ENCODE measurements at places on chromosomes 12 and 14.

- no peak for DNase-seq
Measured at GRCh38 chr14:104929268-104930230, 4.9 kb downstream of the PLD4 start.

- DNase-seq, result no peak
Measured at GRCh38 chr12:18886962-18887361, 149.0 kb downstream of the CAPZA3 start.

DNA sequence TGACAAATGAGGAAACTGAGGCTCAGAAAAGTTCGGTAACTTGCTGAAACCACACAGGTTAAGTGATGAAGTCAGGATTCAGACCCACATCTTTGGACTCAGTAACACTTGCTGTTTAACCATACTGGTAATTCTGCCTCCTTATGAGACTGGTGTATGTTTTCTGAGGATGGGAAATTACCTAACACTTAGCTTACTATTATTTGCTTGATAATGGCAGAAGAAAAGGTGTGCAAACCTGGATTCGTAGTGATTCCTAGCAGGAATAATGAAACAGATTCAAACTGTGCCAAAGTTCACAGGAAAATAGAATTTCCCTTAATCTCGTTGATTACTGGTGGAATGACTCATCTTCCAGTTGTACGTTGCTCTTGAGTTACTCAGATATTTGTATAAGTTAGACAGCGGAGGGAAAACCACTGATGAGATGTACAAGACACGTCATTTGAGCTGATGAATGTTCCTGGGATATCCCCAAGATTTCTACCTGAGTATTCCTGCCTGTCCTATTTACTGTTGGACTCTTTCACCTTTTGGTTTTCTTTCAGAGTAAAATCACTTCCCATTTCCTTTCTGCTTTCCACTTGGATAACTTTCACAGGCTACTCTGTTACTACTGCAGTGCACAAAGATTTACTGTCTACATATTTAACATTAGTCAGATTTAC is 37.5 kb downstream of the PRORP start:
- DNase-seq, result peak; percentile 52

DNA sequence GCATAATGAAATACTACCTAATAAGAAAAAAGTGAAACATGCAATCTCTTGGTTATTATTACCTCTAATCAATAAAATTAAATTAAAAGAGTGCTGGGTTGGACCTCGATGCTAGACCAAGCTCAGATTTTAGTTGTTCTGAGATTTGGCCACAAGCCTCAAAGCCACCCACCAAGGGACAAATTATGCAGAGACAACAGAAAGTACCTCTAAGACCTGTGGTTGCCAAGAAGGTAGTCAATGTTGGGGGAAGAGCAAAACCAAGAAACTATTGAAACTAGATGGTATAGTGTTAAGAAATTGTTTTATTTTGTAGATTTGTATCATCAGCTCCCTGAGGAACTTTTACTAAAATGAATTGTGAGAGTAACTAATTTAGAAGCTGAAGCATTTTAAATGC is 43.8 kb upstream of the ARID2 start:
- DNase-seq, result no peak

DNA sequence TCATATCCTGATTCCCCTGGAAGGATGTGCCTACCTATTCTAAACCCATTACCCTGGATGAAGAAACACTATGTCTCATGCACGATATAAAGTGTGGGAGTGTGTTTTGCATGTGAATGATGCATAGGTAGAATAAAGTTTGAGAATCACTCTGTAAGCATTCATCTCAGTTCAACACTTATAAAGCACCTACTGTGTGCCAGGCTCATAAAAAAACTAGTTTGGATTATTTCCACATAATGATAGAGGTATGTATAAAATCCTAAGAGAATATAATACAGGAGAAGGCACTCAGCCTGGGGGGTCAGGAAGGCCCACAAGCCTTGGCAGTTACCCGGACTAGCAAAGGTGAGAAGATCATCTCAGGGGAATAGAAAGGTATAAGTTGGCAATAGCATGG is 41.1 kb upstream of the BCL2L14 start:
- DNase-seq, result no peak

DNA sequence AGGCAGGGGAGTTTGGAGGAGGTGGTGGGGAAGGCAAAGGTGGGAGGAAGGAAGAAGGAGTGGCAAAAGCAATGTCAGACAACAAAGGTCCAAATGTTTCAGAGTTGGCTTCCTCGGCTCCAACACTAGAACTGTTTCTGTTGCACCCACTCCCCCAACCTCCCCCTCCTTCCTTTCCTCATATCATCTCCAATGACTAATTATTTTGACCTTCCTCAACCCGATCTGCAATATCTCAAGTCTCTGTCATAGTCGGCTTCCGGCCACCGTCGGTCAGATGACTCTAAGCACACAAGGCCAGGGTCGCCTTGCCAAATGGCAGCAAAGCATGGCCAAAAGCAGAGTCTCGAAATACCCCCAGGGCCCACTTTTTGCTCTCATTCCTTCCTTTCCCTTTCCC is 637.0 kb upstream of the TBX3 start:
- no peak for DNase-seq

GRCh38 chr14:61258985-61259384 is 22.2 kb downstream of the TMEM30B start:
- DNase-seq, result peak; percentile 90

GRCh38 chr14:53621433-53621832 is 335.2 kb downstream of the BMP4 start:
- DNase-seq, result no peak

- no peak for DNase-seq
Measured at GRCh38 chr12:27970401-27971120, 2.0 kb downstream of the PTHLH start.

- DNase-seq, result peak; percentile 29
Measured at GRCh38 chr12:109393437-109394345, 46.0 kb downstream of the MYO1H start.

- no peak for DNase-seq
Measured at GRCh38 chr14:59265808-59266207, 77.3 kb downstream of the DAAM1 start.

DNA sequence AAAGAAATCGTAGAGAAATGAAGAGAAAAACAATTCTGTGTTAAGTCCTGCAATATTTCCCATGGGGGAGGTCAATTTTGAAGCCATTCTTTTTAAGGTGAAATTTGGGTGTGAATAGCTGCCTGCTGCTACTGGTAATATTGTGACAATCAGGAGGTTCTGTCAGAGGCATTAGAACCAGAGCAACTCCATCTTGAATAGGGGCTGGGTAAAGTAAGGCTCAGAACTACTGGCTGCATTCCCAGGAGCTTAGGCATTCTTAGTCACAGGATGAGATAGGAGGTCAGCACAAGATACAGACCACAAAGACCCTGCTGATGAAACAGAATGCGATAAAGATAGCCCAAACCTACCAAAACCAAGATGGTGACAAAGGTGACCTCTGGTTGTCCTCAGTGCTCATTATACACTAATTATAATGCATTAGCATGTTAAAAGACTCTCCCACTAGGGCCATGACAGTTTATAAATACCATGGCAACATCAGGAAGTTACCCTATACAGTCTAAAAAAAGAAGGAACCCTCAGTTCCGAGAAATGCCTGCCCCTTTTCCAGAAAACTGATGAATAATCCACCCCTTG is 24.8 kb upstream of the MTHFD1 start:
- no peak for DNase-seq

- DNase-seq, result no peak
Measured at GRCh38 chr12:118866346-118866745, 115.0 kb upstream of the SRRM4 start.

- DNase-seq, result peak; percentile 27
Measured at GRCh38 chr14:26984311-26985177, 386.7 kb upstream of the NOVA1 start.

DNA sequence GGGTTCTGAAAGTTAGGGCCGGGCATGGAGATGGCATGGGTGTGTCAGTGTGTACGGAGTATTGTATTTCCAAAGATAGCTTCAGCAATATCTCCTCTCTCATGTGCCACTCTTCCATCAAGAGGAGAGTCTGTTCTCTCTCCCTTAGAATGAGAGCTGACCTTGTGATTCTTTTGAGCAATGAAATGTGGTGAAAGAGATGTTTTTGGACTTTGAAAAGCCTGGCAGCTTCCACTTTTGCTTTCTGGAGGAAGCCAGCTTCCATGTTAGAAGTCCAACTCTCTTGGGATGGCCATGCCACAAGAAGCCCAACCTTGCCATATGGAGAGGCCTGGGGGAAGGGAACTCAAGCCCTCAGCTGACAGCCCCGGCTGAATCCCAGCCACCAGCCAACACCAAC is 72.4 kb upstream of the GZMB start:
- DNase-seq, result no peak

GRCh38 chr12:64618953-64619590 is 8.8 kb downstream of the RASSF3 start:
- no peak for DNase-seq

DNA sequence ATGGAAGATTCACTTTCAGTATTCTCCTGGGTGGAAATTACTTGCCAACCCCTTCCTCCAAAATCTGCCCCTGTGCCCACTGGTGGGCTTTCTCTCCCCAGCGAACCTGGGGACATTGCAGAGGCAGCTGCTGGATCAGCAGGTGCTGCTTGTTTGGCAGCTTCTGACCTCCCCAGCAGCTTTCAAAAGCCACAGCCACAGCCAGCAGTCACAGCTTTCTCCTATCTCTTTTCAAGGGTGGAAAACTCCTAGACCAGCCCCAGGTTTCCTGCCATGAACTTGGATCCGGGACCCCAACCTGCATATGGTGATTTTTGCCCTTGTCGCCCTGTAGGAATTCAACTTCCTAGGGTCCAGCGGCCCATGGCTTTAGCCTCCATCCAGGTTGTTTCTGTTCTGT is 330.8 kb downstream of the ADAMTS20 start:
- no peak for DNase-seq

- DNase-seq, result no peak
Measured at GRCh38 chr12:107600581-107601144, 84.9 kb upstream of the PWP1 start.

GRCh38 chr14:58631732-58632131 is 6.0 kb upstream of the DACT1 start:
- no peak for DNase-seq

DNA sequence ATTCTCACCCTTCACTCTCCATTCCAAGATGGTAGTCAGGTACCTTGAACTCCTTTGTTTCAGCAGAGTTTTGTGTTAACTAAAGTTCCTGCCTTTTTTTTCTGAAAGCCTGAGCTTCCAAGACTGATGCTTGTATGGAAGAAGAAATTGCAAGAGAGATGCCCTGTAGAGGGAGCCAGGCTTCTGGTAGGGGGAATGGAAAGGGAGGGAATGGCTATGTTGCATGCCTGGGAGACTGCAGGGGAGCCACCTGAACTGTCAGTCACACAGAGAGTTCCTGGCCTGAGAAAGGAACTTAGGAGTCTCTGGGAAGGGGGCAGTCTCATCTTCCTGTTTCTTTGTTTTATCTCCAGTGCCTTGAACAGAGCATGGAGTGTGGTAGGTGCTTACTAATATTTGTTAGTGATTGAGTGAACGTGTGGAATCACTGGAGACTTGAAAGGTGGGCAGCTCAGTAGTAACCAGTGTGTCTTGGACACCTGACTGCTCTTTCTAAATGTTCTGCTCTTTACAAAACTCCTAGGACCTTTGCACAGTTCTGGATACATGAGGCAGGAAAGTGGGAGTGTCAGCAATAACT is 132.2 kb downstream of the ANO4 start:
- DNase-seq, result peak; percentile 7

GRCh38 chr12:126726481-126727217 is 1540.3 kb upstream of the TMEM132C start:
- no peak for DNase-seq

DNA sequence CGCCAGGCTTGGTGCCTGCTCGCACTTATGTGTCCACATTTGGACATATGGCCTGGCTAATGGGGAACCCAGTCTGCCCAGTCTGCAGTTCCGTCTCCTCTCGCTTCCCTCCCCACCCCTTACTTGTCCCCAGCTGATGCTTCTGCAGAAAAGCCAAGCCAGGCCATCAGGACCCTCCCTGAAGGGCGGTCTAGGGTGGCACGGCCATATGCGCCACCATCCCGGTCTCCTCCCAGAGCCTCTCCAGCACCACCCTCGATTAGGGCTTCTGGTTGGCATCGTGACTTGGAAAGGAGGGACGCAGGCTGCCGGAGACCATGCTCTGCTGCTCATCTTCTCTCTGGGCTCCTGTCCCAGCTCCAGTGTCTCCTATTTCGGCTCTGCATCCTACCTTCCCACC is 54.6 kb downstream of the CALM1 start:
- no peak for DNase-seq

DNA sequence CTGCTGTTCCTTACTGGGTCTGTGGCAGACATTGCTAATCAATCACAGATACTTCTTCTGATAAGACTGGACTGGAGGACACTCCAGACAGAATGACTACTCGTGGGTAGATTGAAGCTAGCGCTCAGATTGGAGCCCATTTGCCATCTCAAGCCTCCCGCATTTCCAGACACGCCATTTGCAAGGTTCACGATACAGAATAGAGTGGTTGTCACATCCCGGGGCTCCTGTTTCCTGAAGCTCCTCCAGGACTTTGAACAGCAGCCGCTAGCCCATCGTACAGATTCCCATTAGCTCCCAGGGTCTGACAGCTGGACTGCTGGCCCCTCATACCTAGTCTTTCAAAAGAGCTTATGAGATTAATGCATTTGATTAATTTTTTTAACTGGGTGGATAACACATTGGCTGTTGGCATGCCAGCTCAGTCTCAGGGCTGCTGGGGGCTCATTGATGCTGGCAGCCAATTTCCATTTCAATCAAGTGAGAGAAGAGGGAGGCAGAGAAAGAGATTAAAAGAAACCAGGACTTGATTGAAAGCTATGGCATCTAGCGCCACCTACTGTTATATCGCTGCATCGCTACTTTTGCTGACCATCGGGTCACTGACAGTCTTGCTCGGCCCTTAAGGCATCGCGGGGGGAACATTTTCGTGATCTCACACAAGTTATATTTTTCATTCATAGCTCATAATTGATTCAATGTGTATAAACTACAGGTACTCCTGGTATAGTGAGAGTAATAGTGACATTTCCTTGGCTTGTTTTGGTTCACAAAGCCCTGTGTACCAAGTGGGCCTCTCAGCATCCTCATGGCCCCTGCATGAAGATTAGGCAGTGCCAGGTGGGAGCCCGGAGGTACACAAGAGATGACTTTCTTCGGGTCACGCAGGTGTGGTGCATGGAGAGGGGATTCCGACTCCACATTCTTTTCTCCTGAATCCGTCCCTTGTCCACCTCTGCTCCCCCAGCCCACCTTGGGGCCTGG is 78.6 kb downstream of the CCDC60 start:
- peak; percentile 3 for DNase-seq

GRCh38 chr12:105431537-105432100 is 101.1 kb downstream of the C12orf75 start:
- DNase-seq, result no peak

DNA sequence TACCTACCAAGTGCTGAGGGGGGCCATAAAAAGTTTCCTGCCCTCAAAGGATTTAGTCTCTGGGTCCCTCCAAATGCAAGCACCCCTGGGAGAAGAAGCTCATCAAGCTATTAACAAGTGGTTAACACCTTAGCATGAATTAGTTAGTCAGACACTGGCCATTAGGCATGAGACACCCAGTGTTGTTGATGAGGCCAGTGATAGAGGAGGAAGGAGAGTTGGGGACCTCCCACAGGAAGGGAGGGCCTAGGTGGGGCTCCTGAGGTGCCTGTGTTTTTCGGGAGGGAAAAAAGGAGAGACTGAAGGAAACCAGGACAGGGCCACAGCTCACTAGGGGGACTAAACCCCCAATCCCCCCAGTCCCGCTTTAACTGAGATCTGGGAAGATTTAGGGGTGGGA is 4.5 kb upstream of the KRT71 start:
- DNase-seq, result no peak

GRCh38 chr12:131134523-131135310 is 181.0 kb downstream of the ADGRD1 start:
- no peak for DNase-seq

- DNase-seq, result no peak
Measured at GRCh38 chr14:75542588-75543091, 20.4 kb downstream of the BATF start.

- DNase-seq, result no peak
Measured at GRCh38 chr14:80554139-80554538, 342.8 kb upstream of the DIO2 start.

Data from HFF-Myc (cell line).